MM.1S (cell line): ENCODE measurements at places on chromosomes 2 and 18.

DNA sequence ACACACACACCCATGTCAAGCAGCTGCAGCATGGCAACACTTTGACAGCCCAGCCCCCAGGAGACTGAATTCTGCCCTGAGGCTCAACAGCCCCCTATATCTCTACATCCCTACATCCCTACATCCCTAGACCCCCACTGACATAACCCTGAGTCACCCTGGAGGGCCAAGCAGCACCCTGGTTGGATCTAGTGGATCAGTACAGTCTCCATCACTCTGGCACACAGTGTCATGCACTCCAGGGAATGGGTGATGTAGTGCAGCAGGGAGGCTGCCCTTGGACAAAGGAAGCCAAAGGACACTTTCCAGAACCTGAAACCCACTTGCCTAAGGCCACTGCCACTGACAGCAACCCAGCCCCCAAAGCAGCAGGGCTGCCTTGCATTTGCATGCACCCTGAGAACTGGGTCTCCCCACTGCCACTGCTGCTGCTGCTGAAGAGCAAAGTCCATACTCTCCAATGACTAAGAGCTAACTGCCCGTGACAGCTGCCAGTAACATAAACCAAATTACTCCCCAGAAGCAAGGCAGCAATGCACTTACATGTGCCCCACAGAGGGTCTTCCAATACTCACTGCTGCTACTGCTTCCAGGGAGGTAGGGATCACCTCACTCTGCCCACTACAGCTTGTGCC is 681.6 kb upstream of the KLHL29 start:
- DNase-seq = no peak

- DNase-seq = no peak
Observed at GRCh38 chr2:175884697-175885393, 117.2 kb downstream of the LNPK start.

GRCh38 chr2:203713381-203713780 is 6.9 kb downstream of the CD28 start:
- DNase-seq = no peak

- DNase-seq = no peak
Observed at GRCh38 chr2:29114946-29115609, at the start of gene CLIP4. CLIP4 (plus strand) TSS chr2:29115415; CDS start chr2:29121389, 5,974 bp downstream.

- no peak for DNase-seq
Observed at GRCh38 chr18:23038712-23039111, 96.6 kb upstream of the CABLES1 start.

DNA sequence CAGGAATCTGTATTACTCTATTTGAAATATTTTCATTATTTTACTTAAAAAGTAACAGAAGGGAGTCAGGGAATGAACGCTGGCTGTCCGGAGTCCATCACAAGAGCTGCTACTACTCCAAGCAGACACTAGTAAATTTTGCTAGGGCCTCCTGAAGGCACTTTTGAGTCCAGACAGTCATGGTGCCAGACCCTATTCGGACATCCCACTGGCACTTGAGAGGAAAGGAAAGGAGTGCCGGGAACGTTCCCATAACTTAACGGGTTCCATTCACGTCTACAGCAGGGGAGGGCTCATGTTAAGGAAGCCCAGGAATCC is 563 bp upstream of the GMCL1 start:
- no peak for DNase-seq

DNA sequence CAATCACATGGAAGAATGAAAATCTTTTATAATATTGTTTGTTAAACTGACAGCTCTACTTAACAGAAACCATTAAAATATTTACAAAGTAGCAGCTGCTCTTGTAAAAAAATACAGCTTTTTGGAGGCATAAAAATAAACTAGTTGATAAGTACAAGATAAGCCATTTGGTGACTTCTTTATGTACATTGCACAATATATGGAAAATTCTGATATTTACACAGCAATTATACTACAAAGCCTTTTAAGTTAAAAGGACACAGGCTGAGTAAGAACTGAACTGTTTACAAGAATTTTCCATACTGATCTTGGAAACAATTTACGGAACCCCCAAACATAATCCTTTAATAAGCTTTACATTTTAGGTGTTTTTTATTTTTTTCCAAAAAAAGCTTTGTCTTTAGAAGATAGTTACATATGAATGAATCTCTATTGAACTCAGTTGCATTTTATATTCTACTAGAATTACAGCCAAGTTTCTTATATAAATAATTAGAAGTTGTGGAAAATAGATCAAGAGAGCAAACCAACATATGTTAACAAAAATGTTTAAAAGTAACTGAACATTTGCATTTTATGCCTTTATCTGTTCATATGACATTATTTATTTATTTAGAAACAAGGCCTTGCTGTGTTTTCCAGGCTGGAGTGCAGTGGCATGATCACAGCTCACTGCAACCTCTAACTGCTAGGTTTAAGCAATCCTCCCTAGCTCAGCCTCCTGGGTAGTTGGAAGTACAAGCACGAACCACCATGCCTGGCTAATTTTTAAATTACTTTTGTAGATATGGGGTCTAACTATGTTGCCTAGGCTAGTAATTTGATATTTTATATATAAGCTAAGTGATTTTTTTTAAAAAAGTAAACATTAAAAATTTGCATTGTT is 142.5 kb downstream of the OTX1 start:
- no peak for DNase-seq

DNA sequence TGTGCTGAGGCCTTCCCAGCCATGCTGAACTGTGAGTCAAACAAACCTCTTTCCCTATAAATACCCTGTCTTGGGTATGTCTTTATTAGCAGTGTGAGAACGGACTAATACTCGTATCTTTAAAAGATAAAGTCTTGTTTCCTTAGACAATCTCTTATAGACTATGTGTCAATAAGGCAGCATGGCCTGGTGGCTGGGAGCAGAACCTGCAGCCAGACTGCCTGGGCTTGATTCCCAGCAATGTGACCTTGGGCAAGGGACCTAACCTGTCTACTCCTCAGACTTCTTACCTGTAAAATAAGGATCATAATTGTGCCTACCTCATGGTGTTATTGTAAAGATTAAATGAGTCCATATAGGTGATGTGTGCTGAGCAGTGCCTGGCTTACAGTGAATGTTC is 198.7 kb downstream of the CDH20 start:
- no peak for DNase-seq

DNA sequence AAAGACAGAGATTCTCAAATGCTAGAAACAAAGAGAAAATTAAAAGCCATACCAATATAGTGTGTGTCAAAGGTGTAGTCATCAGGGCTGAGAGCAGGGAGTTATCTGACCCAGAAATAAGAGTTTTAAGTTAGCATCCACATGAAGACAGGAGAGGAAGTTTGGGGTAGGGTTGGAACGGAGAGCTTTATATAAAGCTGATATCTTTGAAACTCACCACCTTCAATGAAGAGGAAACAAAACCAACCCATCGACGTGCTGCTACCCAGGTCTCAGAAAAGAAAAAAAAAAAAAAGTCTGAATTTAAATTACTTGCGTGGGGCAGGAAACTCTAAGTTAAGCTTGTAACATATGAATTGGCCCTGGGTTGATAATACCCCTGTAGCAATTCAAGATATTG is 42.4 kb downstream of the ARL4C start:
- no peak for DNase-seq

GRCh38 chr2:144379851-144380311 is 140.0 kb downstream of the ZEB2 start:
- no peak for DNase-seq

DNA sequence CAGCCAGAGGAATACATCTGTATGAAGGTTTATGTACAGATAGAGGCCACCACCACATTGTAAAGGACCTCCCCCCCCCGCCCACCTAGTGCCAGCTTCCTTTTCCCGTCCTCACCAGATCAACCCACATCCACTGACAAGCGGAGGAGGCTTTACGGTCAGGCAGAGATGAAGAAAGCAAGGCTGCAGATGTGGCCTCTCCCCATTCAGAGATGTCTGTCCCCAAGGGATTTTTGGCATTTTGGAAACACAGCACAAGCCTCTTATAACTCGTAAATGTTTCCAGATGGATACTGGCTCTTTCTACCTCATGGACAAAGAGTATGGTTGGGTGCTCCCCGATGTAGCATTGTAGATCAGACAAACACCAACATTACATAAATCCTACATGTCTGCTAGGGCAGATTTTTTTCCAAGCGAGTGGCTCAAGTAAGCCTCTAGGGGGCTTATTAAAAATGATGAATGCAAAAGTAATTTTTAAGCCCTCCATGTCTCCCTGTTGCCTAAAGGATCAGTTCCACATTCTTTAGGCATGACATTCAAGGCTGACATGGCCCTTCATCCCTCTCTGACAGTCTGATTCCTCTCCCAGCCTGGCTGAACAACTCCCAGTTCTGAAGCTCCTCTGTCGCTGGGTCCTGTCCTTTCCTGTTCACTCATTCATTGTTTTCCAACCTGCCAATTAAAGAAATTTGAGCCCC is 11.7 kb downstream of the VIT start:
- DNase-seq = no peak

DNA sequence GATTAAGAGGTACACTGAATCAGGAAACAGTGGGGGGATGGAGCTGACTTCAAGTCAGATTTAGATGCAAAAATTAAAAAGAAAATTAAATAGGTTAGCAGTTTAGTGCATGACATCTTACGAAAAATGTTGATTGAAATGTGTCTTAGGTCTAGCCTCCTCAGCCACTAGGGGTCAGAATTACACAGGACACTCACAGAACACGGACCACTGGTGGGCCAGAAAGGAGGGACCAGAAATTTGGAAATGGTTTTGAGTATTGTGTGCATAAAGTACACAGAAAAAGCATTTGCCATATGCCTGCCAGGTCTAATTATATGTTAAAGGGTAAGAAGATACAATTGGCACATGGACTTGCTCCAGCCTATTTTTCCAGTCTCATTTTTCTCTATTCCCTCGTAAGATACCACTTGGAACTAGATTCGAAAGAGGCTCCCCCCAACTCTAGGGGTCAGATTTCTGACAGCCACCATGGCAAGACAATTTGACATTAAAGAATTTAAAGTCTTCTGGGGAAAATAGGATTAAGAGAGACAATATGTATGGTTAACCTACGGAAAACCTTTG is 550.2 kb upstream of the SETBP1 start:
- peak; percentile 39 for DNase-seq

DNA sequence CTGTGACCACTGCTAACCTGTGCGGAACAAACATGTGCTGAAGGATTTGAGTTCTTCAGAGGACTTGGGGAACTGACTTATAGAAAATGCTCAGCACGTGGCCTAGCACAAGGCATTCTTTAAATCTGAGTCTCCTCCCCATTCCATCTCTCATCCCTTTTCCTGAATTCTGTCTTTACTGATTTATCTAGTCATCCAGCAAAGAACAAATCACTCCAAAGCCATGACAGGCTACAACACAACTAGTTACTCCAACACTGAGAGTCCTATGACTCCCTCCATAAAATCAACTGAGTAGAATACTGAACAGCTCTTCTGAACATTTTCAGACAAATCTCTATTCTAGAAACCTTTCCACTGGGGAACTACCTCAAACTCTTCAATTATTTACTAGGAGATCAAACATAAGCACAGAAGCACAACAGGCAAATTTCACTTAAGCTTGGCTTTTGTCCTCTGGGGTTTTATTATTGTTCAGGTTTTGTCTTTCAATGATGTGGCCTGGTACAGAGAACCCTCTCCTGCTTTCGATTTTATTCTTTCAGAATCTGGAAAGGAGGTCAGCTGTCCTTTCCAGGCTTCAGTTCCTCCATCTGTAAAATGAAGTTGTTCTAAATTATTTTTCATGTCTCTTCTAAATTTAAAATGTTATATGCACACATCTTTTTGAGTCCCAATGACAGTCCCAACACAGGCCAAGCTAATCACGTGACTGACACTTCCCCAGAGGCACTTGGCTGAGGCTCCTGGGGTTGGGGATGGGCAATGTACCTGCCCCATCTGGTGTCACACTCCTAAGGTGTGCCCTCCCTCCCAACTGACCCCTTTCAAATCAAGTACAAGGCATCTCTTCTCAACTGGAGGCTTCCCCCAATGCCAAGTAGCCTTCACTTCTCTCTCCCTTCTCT is 31.8 kb downstream of the RNU4ATAC start:
- no peak for DNase-seq

- DNase-seq = no peak
Observed at GRCh38 chr18:22109535-22109934, 59.9 kb upstream of the GATA6 start.

DNA sequence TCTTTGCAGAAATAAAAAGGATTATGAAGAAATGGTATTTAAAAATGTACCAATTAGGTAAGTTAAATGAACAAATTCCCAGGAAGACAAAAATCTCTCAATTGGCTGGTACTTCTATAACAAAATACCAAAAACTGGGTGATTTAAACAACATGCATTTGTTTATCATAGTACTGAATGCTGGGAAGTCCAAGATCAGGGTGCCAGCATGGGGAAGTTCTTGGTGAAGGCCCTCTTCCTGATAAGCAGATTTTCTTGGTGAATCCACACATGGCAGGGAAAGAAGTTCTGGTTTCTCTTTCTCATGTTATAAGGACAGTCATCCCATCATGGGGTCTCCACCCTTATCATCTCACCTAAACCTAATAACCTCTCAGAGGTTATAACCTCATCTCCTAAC is 271.6 kb upstream of the SETBP1 start:
- DNase-seq = no peak

DNA sequence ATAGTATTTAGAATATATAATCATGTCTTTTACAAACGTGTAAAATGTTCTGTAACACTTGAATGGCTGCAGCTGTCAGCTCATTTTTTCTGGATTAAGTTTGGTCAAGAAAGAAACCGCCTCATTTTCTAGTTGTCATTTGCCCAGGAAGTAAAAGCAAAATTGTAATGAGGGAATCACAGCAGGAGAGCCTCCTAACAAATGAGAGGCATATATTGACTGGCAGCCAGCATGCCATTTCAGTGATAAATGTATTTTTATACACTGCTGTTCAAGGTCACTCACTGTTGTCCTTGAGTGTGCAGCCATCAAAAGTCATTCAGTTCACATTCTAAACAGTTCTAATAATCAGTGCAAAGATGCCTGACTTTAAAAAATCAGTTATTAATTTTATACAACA is 144.3 kb upstream of the BOD1L2 start:
- no peak for DNase-seq

- DNase-seq = no peak
Observed at GRCh38 chr18:67092141-67092540, 424.4 kb downstream of the DSEL start.

DNA sequence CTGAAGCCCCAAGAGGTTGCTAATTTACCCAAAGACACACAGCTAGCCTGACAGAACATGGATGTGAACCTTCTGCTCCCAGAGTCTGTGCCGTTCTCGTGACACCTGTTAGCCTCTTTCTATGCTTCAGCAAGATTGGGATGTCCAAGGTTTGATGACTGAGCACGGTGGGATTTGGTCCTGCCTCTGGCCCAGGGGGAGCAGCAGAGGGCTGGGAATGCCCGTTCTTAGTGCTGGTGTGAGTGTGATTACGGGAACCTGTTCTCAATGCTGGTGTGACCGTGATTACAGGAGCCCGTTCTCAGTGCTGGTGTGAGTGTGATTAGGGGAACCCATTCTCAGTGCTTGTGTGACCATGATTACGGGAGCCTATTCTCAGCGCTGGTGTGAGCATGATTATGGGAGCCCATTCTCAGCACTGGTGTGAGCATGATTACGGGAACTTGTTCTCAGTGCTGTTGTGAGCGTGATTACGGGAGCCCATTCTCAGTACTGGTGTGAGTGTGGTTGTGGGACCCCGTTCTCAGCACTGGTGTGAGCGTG is 67.3 kb upstream of the SNTG2 start:
- DNase-seq = no peak

- no peak for DNase-seq
Observed at GRCh38 chr2:219864154-219864553, 236.7 kb downstream of the SLC4A3 start.
